Activated CD8-positive, alpha-beta memory T cell treated with anti-CD3 and anti-CD28 coated beads for 4 hours (primary cell): ENCODE measurements at places on chromosomes 11 and 22.

- DNase-seq = no peak
Measured at GRCh38 chr11:119520966-119521365, 98.0 kb upstream of the THY1 start.

- no peak for DNase-seq
Measured at GRCh38 chr11:36131721-36132397, 157.4 kb downstream of the COMMD9 start.

GRCh38 chr22:43847376-43848289, 14.7 kb downstream of the SULT4A1 start:
- no peak for DNase-seq

- no peak for DNase-seq
Measured at GRCh38 chr11:33682019-33682418, 18.6 kb downstream of the C11orf91 start.

DNA sequence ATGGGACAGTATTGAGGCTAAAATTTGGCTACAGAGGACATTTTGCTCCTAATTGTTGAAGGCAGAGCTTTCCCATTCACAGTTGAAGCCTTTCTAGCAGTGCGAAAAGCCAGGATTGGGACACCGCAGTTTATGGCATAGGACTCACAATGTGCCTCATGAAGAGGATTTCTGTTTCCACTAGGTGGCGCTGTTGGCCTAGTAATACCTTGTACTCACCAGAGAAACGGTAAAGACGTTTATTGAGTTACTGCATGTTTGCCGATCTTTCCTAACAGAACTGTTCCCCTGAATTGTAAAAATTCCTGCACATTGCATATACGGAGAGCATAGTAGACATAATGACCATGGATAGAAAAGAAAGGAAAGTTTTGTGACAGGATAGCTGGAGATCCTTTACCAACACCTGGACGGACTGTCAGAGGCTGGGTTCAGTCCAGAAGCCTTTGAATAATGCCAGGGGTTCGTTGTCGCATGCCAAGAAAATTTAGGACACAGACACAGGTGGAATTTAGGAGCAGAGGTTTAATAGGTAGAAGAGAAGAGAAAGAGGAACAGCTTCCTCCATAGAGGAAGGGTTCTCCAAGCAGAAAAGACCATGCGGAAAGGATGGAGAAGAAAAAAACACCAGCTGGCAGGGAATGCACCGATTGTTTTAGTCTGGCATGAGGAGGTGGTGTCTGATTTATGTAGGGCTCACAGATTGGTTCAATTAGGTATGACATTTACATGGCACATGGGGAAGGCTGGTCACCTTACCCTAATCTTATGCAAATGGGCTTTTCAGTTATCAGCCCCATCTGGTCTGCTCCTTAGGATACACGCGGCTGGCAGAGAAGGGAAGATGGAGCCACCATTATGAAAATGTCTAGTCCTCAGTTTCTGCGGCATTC, 10.8 kb upstream of the OR51D1 start:
- no peak for DNase-seq

DNA sequence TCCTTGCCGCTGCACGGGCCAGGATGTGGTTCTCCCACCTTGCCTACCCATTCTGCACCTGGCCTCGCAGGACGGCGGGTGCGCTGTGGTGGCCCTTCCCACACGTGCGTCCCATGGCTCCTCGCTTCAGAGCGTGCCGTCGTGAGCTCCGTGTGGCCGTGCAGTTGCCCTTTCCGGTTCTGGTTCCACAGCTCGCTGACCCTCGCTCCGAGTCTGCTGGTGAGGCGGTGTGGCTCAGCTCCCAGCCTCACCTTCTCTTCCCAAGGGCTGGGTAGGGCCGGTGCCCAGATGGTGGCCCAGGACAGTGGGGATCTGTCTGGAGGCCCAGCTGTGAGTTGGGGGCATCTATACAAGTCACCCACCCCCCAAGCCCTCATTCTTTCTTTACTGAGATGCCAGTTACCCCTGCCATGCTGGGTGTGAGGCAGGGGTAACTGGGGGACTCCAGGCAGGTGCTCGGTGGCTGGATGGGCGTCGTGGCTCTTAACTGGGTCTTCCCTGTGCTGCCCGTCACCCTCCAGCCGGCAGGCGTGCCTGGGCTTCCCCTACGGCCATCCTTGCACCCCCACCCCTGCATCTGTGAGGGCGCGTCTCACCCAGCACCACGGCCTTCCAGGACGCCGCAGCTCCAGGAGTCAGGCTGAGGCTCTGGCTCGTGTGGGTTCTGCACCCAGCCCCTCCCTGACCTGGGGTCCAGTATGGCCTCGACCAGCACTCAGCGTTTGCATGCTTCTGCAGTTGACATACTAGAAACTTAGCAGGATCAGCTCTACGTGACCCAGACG, 395.2 kb downstream of the TBC1D22A start:
- no peak for DNase-seq

DNA sequence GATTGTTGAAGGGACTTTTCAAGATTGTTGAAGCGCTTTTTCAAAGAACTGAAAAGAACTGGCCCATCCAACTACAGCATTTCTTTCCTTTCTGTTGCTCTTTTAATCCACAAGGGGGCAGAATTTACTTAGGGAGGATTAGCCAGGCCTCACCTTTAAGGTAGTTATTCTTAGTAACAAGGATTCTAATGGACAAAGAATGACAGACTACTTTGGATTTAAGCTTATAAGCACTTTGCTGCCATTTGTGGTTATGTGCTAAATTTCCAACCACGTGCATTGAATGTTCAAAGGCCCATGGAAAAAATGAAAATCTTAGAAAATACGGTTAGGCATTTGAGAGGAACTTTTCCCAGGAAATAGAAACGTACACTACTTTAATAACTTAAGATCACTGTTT, 49.5 kb upstream of the HSPA8 start:
- no peak for DNase-seq

DNA sequence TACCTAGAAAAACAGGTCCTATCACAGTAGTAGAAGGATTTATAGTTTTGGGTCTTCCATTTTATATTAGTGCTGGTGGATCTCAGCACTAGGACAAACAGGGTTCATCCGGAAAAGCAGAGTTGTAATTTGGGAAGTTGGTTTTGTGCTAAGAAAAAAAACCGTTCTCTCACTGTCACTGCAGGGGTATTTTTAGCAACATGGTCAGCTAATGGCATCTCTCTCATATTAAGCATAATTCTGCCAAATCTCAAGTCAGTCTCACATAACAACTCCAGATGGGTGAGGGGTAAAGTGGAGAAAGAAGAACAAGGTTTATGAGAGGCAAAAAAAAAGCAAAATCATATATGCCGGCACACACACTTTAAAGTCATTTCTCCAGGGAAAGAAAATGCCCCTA, 51.6 kb upstream of the GDPD4 start:
- DNase-seq = no peak

GRCh38 chr11:16630651-16631050, 107.8 kb upstream of the C11orf58 start:
- DNase-seq = no peak

- DNase-seq = no peak
Measured at GRCh38 chr22:48098921-48099245, 1336.4 kb downstream of the TBC1D22A start.

GRCh38 chr11:2945031-2945756, 16.0 kb upstream of the PHLDA2 start:
- no peak for DNase-seq

DNA sequence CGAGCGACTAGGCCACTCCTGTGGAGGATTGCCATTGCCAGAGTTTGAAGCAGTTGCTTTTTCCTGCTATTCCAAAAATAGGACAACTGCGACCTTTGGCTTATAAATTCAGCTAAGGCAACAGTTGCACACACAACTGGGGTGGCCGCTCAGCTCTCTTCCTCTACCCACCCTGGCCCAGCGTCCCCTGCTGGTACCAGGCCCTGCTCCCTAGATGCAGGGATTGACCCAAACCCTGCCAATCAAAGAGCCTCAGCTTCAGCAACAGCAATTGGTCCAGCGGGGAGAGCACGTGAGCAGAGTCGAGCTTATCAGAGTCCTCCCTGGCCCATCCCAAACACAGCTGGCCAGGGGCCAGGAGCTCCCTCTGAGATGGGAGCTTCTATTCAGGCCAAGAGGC, 22.0 kb upstream of the CABP2 start:
- no peak for DNase-seq

GRCh38 chr11:285021-285893, 3.7 kb upstream of the PGGHG start:
- no peak for DNase-seq

DNA sequence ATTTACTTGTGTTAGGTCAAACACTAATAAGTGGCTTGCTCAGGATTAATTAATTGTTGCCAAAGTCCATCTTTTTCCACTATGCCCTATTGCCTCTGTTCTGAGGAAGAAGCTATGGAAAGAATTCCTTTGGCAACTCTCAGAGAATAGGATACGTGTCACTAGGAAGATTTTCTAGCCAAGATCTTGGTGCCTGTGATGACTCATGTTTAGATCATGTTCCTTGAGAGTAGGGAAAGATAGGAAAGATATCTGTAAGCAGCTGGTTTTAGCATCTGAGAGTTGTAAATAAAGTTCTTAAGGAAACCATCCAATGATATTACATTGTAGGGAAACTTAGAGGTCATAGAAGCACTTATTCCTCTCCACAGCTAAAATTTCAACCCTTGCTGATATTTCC, 15.7 kb downstream of the SLN start:
- DNase-seq = no peak

DNA sequence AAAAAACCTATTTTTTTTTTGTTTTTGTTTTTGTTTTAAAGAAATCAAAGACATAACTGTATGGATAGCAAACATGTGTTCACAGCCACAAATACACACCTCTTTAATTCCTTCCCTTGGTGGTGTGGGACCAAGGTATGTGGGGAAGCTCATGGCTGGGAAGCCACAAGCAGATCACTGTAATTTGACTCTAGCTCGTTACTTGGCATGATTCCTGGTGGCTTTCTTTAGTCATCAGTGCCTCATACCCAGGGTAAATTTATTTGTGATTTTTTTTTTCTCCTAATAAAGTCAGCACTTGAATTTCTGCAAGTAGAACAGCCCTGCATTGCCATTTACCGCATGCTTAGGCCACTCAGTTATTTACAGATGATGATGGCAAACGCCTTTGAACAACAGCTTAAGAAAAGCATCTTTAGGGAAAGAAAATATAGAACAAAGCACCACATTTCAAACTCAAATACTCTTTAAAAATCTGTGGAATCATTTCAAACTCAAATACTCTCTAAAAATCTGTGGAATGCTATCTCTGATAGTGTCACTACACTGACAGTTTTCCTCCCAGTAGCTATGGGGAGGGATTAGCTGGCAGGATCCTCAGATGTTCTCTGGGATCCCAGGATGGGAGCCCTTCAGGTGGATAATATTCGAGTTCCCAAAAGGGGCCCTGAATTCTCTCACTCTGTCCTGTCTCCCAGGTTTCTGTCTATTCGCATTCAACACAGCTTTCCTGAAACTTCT, 687.2 kb downstream of the OPCML start:
- no peak for DNase-seq

DNA sequence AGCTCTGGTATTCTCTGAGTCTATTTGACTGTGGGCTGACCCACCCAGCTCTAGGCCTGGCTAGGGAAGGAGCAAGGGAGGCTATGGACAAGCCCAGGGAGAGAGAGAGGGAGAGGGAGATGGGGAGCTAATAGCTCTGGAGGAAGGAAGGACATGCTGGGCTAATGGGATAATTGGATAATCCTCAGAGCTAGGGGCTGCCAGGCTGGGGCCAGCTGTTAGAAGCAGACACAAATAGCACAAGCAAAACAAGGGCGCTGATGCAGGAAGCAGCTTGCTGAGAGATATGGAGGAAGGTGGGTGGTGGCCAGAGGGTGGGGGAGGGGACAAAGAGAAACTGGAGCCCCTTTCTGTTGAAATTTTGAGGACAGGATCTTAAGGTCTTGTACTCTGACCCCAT, 23.2 kb downstream of the ADORA2A start:
- DNase-seq = no peak

GRCh38 chr11:130203766-130204702, 44.5 kb downstream of the ST14 start:
- no peak for DNase-seq

DNA sequence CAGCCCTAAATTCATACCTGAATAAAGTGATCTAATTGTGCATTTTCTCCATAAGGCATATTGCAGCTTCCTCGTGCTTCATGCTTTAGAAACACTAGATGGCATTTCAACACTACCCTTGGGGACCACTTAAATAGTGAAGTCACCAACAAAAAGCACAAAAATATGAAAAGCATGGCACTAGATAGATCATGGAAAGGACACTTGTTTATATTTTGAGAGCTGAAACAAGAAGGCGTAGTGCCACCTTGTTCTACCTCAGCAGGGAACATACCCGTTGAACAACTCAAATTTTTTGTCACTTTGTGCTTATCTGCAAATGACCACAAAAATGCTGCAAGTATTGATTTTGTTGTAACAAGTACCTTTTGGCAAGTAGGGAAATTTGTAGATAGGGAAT, 8.6 kb downstream of the TBCEL start:
- DNase-seq = no peak

- DNase-seq = no peak
Measured at GRCh38 chr11:44282620-44283019, 27.3 kb downstream of the ALX4 start.

GRCh38 chr11:43278193-43278956, 33.4 kb upstream of the API5 start:
- DNase-seq = no peak

DNA sequence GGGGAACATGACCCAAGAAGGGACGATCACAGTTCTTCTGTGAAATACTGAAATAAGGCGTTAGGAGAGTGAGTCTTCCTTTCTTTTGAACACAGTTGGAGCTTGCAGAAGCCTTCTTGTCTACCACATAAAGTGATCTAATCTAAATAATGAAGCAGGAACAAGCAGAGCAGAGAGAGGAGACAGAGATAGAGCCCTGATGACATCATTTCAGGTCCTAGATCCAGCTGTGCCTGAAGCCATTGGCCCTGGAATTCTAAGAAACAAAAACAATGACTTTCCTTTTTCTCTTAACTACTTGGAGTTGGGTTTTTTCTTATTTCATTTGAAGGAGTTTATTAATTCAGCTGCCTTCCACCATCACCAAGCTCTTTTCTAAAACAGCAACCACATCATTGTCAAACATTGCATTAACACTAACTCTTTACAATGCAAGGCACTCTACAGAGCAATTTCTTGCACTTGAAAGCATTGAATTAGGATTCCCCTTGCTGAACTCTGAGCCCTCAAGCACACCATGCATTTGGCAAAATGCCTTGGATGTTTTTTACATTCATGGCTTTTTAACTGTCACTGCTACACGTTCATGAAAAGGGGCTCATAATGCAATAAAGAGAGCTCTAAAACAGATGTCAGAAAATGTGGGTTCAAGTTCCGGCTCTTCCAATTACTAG, 117.2 kb upstream of the TIMP3 start:
- DNase-seq = no peak
